ENCODE measurements at places on chromosomes 4 and X.

DNA sequence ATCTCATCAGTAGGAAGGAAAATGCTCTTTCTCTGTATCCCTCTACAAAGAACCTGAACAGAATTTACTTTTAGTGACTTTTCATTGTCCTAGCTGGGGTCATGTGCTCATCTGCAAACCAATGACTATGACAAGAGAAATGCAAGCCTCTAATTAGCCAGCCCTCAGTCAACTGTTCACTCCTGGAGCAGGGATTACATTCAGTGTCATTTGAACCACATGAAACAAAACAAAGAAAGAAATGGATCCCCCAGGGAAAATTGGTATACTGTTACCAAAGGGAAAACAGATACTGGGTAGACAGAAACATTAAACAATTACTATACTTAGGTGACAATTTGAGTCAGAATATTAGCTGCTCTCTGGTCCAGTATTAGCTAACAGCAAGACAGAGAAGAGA lies 173.6 kb downstream of the RCHY1 start:
- DNase-seq: no peak

- DNase-seq: no peak
These were observed 168.2 kb downstream of the COL25A1 start for GRCh38 chr4:109134268-109134667.

- DNase-seq: no peak
These were observed 8.3 kb upstream of the CXCL8 start for GRCh38 chr4:73731968-73732610.

DNA sequence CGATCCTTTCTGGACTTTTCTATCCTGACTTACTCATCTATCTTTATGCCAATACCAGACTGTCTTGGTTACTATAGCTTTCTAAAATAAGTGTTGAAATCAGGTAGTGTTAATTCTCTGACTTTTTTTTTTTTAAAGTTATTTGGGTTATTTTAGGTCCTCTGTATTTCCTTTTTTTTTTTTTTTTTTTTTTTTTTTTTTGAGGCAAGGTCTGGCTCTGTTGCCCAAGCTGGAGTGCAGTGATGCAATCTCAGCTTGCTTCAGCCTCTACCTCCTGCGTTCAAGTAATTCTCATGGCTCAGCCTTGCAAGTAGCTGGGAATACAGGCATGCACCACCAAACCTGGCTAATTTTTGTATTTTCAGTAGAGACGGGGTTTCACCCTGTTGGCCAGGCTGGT lies 2.8 kb upstream of the NELFA start:
- DNase-seq: peak; percentile 33

GRCh38 chr4:152039023-152039481 lies 278.2 kb upstream of the GATB start:
- no peak for DNase-seq

- DNase-seq: no peak
These were observed 462.2 kb downstream of the ADGRL3 start for GRCh38 chr4:61662362-61662761.

DNA sequence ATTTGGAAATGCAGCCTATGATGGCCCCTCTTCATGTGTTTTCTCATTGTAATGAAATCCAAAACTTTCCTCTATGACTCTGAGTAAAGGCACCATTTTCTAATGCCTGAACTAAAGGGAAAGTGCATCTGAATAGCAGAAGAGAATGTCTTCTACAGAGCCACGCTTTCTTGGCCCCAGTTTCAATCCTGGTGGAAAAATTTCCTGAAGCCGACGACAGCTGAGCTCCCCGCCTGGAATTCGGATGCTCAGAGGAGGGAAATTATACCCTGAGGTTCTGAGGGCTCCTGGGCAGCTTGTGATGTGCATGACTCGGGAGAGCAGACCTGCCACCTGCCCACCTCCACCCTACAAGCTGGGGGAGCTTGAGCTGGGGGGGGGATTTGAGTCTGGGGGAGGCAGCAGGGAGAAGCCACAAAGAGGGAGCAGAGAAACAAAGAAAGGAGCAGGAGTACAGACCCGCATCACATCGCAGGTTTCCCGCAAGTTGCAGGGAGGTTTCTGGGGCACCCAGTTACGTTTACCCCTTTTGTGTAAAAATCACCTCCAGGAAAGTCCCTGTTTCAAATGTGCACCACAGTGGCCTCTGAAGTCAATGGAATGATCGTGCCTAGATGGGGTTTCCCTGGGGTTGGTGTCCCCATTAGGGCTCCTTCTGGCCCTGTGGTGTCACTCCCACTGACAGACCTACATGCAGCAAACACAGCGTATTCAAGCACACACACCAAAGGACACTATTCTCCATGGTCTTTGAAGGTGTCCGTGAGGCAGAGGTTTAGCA lies 145.6 kb upstream of the RBPJ start:
- peak; percentile 11 for DNase-seq

GRCh38 chrX:50769389-50770063 lies 44.5 kb downstream of the SHROOM4 start:
- no peak for DNase-seq

GRCh38 chr4:15652191-15652590 lies 3.0 kb downstream of the FBXL5 start:
- no peak for DNase-seq

- DNase-seq: peak; percentile 43
These were observed 1.4 kb downstream of the RPS6KA3 start for GRCh38 chrX:20265221-20265725.

DNA sequence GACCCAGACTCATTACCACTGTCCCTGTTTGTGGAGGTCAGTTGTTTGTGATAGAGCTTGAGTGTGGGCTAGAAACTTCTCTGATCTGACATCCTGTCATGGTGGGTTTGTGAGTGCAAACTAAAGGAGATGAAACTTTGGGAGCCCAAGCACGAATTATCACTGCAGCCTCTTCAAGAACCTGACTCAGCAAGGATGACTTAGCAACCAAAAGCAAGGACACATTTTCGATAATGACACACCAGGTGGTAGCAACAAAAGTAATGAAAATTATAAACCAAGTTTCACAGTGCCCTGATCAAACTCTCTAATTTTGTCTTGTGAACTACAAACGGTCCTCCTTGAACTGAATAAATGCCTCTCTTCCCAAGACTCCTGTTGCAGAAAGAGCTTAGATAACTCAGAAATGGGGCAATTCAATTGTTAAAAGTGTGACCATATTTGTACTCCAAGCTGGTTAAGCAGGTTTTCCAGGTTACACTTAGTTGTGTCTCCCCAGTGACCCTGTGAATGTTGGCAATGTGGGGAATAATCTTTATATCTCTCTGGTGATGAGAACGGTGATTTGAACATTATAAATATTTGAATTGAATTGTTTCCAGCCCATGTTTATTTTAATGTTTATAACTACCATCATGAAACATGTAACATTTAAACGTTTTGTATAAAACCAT lies 52.6 kb upstream of the ATP8A1 start:
- DNase-seq: no peak

- DNase-seq: no peak
These were observed 10.5 kb upstream of the MGST2 start for GRCh38 chr4:139655116-139655515.

GRCh38 chr4:142519342-142519741 lies 326.8 kb downstream of the INPP4B start:
- no peak for DNase-seq
